ENCODE measurements at places on chromosomes 5 and 9.

GRCh38 chr9:110217656-110218099, 9.7 kb upstream of the C9orf152 start:
- no peak for DNase-seq

GRCh38 chr5:169176709-169177694, 123.9 kb downstream of the SLIT3 start:
- DNase-seq = no peak

DNA sequence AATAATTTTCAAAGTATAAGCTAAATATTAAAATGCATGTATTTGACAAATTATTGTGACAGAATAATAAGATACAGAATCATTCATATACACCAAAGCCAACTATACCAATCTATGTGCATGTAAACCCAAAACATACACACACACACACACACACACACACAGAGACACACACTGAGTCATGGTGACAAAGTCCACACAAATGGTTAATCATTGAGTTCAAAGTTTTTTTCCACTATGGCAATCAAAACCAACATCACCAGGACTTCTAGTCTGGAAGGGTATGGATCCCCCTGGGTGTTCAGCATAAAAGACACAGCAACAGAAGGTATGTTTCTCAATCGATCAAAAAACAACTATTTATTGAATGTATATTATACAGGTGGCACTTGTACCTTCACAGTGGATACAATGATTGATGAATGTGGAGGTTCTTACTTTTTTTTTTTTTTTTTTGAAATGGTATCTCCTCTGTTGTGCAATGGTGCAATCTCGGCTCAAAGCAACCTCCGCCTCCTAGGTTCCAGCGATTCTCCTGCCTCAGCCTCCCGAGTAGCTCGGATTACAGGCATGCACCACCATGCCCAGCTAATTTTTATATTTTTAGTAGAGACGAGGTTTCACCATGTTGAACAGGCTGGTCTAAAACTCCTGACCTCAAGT, 137.0 kb downstream of the PDE4D start:
- no peak for DNase-seq

- DNase-seq = no peak
These were observed 112.2 kb downstream of the MCTP1 start for GRCh38 chr5:95172659-95173058.

- no peak for DNase-seq
These were observed 97.5 kb downstream of the MLLT3 start for GRCh38 chr9:20524776-20525175.

- DNase-seq = no peak
These were observed 345.4 kb downstream of the FBXL17 start for GRCh38 chr5:108036482-108036881.

DNA sequence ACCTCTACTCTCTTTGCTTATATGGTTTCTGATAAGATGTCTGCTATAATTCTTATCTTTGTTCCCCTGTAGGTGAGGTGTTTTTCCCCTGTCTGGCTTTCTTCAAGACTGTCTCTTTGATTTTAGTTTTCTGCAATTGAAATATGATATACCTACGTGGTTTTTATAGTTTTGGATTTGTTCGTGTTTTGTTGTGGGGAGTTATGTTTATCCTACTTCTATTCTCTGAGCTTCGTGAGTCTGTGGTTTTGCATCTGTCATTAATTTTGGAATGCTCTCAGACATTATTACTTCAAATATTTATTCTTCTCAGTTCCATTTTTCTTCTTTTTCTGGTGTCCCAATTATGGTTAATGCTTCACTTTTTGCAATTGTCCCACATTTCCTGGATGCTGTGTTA, 521.3 kb downstream of the KCTD16 start:
- DNase-seq = no peak

- DNase-seq = no peak
These were observed 141.3 kb upstream of the LPAR1 start for GRCh38 chr9:111179577-111179976.

DNA sequence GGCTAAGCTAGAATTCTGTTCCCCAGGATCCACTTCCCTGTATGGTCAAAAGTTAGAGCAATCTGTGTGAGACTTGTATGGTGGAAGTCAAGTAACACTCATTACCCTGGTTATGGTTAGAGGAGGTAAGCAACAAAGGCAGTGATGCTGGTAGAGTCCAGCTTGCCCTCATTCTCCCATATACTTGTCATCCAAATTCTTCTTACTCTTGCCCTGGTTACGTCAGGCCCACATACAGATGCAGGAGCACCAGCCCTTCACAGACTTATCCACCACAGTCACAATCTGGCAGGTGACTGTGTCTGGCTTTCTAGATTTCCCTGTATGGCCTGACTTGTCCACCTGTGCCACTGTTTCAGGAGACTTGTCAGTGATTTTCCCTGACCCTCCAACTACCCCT, 35.4 kb downstream of the PGGT1B start:
- DNase-seq = no peak

DNA sequence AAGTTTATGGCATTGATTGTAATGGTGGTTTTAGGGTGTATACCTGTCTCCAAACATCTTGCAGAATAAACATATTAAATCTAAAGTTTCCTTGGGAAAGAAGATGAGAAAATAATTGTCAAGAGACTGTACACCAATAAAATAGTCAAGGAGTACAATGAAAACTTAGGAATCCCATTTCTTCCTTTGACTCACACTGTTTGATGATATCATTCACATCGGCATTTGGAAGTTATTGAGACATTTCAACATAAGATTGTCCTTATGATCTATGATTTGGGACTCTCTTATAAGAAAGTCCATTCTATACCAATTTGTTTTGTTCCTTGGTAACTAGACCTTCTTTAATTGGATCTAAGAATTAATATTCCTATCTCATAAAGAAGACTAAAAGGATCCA, 482.7 kb downstream of the RAB3C start:
- no peak for DNase-seq

GRCh38 chr5:177035976-177036375, 13.5 kb downstream of the ZNF346 start:
- no peak for DNase-seq

DNA sequence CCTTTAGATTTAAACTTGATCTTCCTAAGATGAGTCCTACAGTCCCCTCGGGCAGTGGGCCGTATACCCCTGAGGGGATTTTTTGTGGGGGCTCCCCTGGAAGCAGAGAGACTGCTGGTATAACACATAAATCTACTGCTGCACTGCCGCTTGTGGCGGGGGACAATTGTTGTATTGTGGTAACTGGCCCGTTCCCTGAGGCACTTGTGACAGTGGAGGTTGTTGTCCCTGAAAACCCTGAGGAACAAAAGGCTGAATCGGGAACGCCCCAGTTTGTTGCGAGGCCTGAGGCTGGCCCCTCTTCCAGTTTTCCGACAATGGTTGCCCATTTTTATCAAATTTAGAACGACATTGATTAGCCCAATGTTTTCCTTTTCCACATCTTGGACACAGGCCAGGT, 4.7 kb upstream of the TMEM141 start:
- DNase-seq = no peak

- DNase-seq = no peak
These were observed 45.6 kb downstream of the COL15A1 start for GRCh38 chr9:98989036-98990000.

DNA sequence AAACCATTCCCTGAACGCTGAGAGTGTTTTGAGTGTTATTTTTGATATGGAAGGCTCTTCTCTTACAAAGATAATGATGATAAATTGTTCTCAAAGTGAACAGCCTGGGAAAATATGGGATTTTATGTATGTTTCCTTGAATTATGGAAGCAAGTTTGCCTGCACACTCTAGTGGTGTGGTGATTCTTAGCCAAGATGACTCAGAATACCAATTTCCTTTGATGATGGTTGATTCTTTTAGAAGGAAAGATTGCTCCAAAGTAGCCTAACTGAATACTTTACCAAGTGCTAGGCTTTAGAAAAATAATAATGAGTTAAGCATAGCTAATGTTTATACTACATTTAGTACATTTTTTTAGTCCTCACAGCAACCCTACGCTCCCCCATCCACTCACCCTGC, 243.4 kb downstream of the EBF1 start:
- DNase-seq = no peak

DNA sequence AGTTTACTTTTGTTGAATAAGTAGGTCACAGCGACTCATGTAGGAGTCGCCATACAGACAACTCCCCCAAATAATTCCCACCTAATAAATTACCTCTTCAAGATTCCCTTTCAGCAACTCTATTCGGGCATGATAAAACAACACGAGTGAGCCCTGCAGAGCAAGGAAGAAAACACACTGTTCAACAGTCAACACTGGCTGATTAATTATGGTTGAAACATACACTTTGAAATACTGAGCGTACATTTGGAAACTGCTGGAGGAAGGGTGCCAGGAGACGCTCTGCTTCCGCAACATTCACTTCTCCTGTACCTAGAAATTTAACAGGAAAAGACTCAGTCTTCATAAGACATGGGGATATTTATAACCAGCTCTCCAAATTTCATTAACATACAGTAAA, 117.5 kb downstream of the TTC39B start:
- DNase-seq = no peak

GRCh38 chr5:176517053-176517661, 20.0 kb downstream of the RNF44 start:
- DNase-seq = no peak

DNA sequence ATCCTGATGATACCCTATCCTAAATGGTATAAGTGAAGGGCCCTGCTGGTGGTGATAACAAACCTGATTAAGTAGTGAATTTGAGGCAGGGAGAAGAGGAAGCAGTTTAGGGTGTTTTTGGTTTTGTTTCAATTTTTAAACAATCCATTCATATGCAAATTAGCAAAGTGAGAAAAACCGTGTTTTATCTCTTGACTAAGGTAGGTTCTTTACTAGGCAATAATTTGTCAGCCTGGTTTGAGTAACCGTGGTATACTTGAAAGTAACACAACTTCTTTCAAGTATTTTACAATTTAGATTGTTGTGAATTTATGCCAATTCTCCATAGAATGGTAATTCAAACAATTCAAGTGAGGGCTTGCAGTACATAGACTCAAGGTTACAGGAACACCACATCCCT, 177.8 kb upstream of the CD180 start:
- no peak for DNase-seq

DNA sequence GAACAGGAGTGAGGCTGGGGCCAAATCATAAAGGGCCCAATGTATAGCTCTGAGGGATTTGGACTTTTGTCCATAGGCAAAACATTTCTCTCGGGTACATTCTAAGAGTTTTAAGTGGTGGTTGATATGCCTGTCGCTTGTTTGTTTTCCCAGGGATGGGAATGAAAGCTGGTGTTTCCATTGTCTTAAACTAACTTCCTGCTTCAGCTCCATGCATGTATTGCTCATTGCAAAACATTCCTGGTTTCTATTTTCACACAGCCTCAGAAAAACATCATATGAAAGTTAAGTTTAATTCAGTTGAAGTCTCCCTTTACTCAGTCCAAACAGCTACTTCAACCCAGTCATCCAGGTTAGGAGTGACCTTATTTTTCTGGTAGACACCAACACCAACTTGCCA, 235.0 kb downstream of the ACTL7B start:
- DNase-seq = no peak

DNA sequence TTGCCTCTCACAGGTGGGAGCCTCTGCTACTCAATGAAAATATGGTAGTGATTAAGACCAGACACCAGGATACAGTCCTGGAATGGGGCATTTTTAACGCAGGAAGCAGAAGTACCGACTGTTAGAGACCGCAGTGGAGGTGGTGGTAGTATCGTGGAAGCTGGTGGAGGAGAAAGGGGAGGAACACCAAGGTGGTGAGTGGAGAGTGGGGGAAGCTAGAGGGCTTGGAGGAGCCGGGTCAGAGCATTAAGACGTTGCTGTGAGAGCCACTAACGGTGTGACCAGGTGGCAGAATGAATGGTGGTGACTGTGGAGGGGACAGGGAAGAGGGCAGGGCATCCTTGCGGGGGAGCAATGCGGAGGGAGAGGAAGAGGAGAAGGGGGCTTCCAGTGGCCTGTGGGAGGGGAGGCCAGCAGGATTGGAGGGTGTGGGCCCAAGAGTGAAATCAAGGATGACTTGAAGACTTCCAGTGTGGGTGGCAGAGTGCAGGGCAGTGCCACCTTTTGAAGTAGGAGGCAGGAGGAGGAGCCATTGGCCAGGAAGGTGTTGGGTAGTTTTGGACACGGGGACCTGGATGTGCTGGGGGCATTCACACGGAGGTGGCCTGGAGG, 1.6 kb upstream of the UBAC1 start:
- DNase-seq = no peak

GRCh38 chr9:18678821-18679590, 205.1 kb downstream of the ADAMTSL1 start:
- no peak for DNase-seq

DNA sequence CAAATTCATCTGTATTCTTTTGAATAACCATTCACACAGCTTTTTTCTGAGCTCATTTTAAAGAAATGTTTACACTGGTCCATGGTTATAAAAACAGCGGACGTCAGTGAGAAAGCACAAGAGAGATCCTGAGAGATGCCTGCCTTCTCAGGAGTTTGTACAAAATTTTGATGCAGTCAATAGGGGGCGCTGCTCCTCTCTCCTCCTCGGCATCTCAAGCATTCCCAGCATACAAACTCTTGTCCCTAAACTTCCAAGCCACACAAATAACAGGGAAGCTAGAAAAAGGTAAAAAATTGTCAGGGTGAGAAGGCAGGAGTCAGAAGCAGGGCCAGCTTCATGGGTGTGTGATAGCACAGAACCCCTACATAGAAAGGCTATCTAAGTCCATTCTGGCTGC, 11.2 kb upstream of the CCDC152 start:
- no peak for DNase-seq

DNA sequence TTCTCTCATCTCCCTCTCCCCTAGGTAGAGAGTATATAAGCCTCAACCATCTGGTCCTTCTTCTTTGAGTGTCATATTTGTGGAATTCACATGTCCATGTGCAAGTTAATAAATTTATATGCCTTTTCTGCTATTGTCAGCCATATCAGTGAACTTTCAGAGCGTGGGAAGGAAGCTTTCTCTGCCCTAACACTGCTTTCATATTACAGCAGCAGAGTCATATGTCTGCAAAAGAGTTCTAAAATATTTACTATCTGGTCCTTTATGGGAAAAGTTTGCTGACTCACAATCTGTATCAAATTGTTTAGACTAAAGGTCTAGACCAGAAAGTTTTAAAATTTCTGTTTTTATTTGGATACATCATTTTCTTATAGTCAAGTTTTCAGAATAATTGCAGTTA, 669.0 kb downstream of the LRRC70 start:
- no peak for DNase-seq

DNA sequence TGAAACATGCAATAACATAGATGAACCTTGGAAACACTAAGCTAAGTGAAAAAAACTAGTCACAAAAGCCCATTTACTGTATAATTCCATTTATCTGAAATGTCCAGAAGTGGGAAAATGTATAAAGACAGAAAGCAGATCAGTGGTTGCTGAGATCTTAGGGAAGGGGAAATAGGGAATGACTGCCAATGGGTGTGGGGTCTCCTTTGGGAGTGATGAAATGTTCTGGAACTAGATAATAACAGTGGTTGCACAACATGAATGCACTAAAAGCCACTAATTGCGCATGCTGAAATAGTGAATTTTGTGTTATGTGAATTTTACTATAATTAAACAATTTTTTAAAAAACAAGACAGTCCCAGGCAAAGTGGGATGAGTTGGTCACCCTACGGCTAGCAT, 472.8 kb downstream of the CCDC171 start:
- no peak for DNase-seq

- no peak for DNase-seq
These were observed 14.2 kb upstream of the AGGF1 start for GRCh38 chr5:77015938-77016569.

GRCh38 chr5:136646915-136647314, 281.6 kb upstream of the TRPC7 start:
- no peak for DNase-seq
